ENCODE measurements at places on chromosomes 13 and 19. TPM values are rescaled to one million over a fixed set of nuclear protein-coding genes. Genes with fewer than 3 reads are reported as not detected.
A peak's percentile ranks its signal among the peaks of the same experiment; 100 is the strongest.

- no peaks in the 10 kb centered on the region for H3K36me3 ChIP-seq
- no peak for DNase-seq
- H3K27me3 ChIP-seq = no peaks in the 10 kb centered on the region
These were observed 1461.6 kb downstream of the PCDH9 start for GRCh38 chr13:65768545-65768944.

- peaks cover 39% of the 10 kb centered on the region for H3K36me3 ChIP-seq
- peaks cover 27% of the 10 kb centered on the region for H3K4me1 ChIP-seq
- no peak for DNase-seq
- H3K4me3 ChIP-seq = no peak overlapping the region
These were observed 2.4 kb upstream of the AKAP8L start for GRCh38 chr19:15421136-15421695.

Gene LGI4
- 0.25 TPM for total RNA-seq

Gene IGFL2
- total RNA-seq = not detected

DNA sequence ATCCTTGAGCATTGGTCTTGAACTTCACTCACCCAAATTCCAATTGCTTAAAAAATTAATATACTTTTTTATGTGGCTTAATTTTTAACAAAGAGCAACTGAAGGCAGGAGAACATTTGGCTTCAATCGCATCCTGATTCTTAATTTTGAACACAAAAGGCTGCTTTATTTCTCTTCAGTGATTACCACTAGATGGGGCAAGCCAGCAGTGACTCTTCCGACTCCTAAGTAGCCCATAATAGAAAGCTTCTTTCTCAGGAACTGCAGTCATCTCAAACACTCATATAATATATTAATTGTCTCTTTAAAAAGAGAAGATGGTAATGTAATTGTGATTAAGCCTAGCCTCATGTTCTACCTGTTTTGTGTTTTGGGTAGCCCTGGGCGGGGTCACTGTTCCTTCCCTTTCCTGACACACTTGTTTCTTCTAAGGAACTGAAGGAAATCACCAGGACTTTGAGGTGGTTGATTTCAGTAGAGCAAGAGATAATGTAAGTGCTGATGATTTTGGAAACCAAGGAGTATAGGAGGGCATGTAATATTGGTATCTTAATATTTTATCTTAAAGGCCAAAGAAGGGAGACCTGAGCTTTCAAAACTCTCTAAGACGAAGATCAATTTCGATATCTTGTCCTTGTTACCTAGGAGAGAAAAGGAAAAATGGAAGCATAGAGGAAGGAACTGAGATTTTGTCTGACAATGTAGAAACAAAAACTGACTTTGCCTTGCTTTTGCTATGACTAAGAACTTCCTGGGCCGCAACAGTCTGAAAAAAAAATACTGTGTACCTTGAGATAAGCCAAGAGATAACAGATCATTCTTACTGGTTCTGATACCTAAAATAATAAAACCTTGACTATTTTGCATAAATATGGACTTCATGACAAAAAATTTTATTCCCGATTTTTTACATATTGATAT, 73.1 kb downstream of the TNFSF13B start:
- peaks cover 8% of the 10 kb centered on the region for H3K4me1 ChIP-seq
- no peak for DNase-seq
- H3K4me3 ChIP-seq = no peak overlapping the region

Gene PLIN5
- 0.27 TPM for total RNA-seq

Gene CKAP2
- 51.5 TPM for total RNA-seq

Gene SYDE1
- total RNA-seq = 1.1 TPM

Gene ENOX1
- total RNA-seq = 0.09 TPM

- peaks cover 65% of the 10 kb centered on the region for H3K36me3 ChIP-seq
- H3K4me1 ChIP-seq = peaks cover 17% of the 10 kb centered on the region
- no peak overlapping the region for H3K4me3 ChIP-seq
- no peaks in the 10 kb centered on the region for H3K27me3 ChIP-seq
These were observed 19.4 kb upstream of the EIF3G start for GRCh38 chr19:10138879-10139795.

GRCh38 chr19:46426506-46427162, 2.1 kb downstream of the PNMA8C start:
- peak overlapping the region; percentile 56 for H3K4me3 ChIP-seq
- peaks cover 70% of the 10 kb centered on the region for H3K27me3 ChIP-seq
- H3K4me1 ChIP-seq = peaks cover 32% of the 10 kb centered on the region
- peak; percentile 68 for DNase-seq

Gene ZFP14
- total RNA-seq = 2.1 TPM

Gene IGLON5
- total RNA-seq = 0.16 TPM

GRCh38 chr19:32977280-32977679, 5.2 kb downstream of the FAAP24 start:
- no peak overlapping the region for H3K4me3 ChIP-seq
- H3K36me3 ChIP-seq = peaks cover 11% of the 10 kb centered on the region
- H3K4me1 ChIP-seq = no peaks in the 10 kb centered on the region
- H3K27me3 ChIP-seq = no peaks in the 10 kb centered on the region
- H3K27ac ChIP-seq = no peak overlapping the region

DNA sequence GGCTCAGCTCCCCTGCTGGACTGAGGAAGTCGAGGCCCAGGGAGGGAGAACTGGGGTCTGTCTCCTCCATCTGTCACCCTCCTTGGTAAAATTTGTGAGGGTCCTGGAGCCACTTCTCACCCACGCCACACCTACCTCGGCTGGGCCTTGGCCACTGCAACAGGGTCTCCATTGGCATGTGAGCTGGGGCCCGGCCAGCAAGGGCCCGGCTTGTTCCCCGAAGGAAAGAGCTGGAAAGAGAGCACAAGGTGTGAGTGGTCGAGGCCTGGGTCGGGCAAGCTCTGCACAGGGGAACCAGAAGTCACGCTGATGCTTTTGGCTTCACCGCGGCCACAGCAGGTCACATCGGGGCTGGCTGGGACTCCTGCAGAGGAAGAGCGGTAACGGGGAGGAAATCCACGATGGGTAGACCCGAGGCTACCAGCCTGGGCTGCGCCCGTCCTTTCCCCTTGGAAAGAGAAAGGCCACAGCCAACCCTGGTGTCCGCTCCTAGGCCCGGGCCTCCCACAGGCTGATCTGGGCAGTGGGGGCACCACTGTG, 9.0 kb downstream of the NANOS3 start:
- no peak overlapping the region for H3K27ac ChIP-seq
- DNase-seq = no peak
- H3K4me1 ChIP-seq = peaks cover 40% of the 10 kb centered on the region
- H3K27me3 ChIP-seq = no peaks in the 10 kb centered on the region
- H3K36me3 ChIP-seq = no peaks in the 10 kb centered on the region

DNA sequence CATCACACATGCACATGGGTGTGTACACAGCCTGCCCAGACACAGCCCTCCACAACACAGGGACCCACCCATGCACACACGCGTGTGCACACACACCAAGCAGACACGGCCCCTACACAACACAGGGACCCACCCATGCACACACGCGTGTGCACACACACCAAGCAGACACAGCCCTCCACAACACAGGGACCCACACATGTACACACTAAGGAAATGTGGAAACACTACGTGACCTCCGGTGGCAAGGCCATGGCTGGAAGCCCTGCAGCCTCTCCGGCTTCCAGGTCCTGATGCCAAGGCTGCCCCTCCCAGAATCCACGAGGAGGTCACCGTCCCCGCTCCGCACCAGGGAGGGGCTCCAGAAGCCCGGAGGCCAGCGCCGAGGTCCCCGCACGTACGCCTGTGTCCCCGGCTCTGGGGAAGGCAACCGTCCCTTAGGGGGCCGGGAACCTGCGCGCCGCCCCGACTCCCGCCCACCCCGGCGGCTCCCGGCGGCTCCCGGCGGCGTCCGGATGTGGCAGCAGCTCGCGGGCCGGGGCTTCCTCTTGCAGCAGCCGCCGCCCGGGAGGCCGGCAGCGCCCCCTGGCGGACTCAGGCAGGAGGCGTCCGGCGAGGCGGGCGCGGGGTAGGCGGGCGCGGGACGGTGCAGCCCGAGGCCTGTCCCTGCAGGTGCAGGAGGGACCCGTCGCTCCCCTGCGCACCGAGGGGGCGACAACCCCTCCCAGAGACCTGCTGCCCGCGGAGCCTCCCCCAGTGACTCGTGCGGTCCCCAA, 29.8 kb upstream of the GRTP1 start:
- no peaks in the 10 kb centered on the region for H3K36me3 ChIP-seq
- H3K27me3 ChIP-seq = no peaks in the 10 kb centered on the region
- peak overlapping the region; percentile 89 for H3K4me3 ChIP-seq
- peak overlapping the region; percentile 70 for H3K27ac ChIP-seq

DNA sequence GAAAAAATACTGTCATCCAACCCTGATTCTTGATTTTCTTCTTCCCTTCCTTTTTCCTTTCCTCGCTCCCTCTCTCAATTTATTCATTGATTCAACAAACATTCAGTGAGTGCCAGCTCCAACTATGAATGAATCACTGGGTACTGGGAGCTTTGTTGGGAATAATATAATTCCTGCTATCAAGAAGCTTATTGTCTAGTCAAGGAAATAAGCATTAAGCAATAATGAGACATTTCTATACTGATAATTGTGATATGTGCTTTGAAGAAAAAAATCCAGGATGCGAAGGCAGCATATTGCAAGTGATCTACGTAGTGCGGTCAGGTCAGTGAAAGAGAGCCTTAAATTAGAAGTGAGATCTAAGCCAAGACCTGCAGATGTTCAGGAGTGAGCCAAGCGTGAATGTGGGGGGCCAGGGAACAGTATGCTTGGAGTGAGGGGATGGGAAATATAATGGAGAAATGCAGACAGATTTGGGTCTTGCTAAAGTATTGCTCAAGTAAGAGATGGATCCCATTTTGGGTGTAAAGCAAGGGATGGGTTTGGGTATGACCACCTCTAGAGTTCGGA, 253.5 kb downstream of the LHFPL6 start:
- H3K27ac ChIP-seq = no peak overlapping the region
- DNase-seq = no peak
- H3K27me3 ChIP-seq = peaks cover 15% of the 10 kb centered on the region
- H3K36me3 ChIP-seq = no peaks in the 10 kb centered on the region

Gene SHD
- not detected for total RNA-seq

DNA sequence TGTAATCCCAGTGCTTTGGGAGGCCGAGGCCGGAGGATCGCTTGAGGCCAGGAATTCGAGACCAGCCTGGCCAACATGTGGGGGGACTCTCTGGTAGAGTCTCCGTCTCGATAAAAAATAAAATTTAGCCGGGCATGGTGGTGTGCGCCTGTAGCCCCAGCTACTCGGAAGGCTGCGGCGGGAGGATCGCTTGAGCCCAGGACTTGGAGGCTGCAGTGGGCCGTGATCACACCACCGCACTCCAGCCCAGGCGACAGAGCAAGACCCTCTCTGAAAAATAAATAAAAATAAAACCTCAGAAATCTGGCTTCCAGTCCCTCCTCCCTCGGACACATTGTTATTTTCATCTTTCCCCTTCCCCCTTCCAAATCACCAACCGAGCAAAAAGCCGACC, 332 bp downstream of the IRGQ start:
- peak overlapping the region; percentile 86 for H3K4me3 ChIP-seq
- H3K27ac ChIP-seq = peak overlapping the region; percentile 98
- H3K4me1 ChIP-seq = peaks cover 26% of the 10 kb centered on the region
- no peaks in the 10 kb centered on the region for H3K27me3 ChIP-seq
- peak; percentile 53 for DNase-seq

GRCh38 chr13:109922518-109922917, 136.1 kb upstream of the IRS2 start:
- H3K36me3 ChIP-seq = no peaks in the 10 kb centered on the region
- no peak overlapping the region for H3K4me3 ChIP-seq
- DNase-seq = no peak
- H3K27me3 ChIP-seq = peaks cover 6% of the 10 kb centered on the region
- H3K27ac ChIP-seq = no peak overlapping the region

DNA sequence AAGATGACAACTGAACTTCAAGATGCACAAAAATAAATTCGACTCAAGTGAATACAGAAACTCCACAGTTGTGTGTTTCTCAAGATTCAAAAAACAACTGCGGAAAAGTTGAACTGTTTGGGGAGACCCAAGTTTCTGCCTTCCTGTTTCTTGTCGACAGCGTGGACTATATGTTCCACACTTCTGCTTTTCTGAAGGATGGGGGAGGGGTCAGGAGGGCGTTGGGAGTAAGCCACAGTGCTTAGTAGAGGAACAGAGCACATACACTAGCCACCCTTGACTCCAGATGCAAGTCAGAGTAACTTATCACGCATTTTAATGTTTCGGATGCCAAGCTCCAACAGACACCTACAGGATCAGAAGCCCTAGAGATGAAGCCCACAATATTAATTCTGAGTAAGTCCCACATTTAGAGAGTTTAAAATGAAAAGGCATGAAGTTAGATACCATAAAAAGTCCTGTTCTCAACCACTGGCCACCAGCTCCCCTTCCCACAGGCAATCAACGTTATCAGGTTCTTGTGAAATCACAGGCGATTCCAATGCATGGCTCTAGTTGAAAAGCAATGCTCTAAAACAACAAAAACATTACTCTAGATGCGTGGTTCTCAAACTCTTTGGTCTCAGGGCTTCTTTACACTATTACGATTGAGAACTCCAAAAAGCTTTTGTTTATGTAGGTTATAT, 4.2 kb downstream of the TUBGCP3 start:
- peaks cover 26% of the 10 kb centered on the region for H3K36me3 ChIP-seq
- H3K27me3 ChIP-seq = no peaks in the 10 kb centered on the region
- peaks cover 53% of the 10 kb centered on the region for H3K4me1 ChIP-seq
- no peak for DNase-seq
- no peak overlapping the region for H3K27ac ChIP-seq

DNA sequence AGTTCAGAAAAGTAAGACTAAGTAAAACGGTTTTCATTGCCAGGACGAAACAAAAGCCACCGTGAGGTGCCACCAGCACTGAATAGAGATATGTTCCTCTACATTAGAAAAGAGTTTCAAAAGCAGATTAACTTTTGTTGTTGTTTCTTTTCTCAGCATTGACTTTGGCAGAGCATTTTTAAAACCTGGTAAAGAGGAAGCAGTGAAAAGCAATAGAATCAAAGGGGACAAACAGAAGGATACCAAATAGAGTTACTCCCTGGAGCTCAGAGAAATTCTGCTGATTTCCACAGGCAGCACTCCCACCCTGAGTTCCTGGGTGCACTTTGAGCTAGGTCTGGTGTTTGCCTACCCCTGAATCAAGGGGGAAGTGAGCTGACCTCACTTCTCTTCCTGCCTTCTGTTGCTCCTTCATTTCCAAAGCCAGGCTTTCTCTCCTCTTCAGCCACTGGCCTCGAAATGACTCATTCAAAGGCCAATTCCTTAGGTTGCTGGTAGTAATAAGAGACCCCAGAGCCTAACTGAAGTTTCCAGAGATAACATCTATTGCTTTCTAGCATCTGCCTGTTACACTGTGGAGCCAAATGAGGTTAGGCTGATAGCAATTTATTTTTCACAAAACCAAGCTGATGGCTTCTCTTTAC, 11.3 kb upstream of the ERICH6B start:
- DNase-seq = no peak
- H3K27me3 ChIP-seq = peaks cover 5% of the 10 kb centered on the region
- no peak overlapping the region for H3K27ac ChIP-seq
- H3K36me3 ChIP-seq = no peaks in the 10 kb centered on the region
- H3K4me3 ChIP-seq = no peak overlapping the region

Gene RUBCNL
- 0.36 TPM for total RNA-seq

Gene GDF15
- not detected for total RNA-seq

Gene LCP1
- 1,014 TPM for total RNA-seq
